Stimulated activated CD8-positive, alpha-beta memory T cell treated with anti-CD3 and anti-CD28 coated beads, Interleukin-15, amount 100 ng/mL, for 48 hours (primary cell): ENCODE measurements at places on chromosomes 12 and 14.

DNA sequence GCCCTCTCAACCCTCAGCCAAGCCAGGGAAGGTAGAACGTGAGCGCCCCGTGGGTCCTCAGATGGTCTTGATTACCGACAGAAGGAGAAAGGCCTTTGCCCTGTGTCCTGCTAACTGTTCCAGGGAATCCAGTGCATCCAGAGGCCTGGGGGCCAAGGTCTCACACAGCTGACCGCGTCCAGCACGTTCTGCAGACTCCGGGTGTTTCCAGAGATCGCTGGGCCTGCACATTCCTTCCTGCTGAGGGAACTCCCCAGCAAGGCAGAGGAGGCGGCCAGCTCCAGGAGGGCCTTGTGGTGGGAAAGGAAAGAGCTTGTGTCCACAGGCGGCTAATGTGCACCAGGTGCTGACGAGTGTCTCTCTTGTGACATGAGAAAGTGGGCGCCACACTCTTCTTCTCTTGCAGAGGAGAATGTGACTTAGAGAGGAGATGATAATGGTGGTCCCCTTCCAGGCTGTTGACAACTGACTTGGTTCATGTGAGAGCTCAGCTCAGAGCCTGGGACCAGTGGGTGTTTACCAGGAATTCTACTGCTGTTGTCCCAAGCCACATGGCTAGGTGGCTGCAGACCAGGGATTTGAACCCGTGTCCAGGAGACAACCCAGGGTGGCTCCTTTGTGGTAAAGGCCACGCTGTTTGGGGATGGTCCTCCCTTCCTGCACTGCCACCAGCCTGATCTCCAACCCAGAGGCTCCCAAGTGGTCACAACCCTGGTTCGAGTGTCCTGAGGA, 46.8 kb upstream of the DLK1 start:
- DNase-seq = no peak

GRCh38 chr14:92325835-92326234, 2.9 kb downstream of the SLC24A4 start:
- no peak for DNase-seq

- DNase-seq = no peak
Observed at GRCh38 chr14:105600939-105601359, 74.6 kb downstream of the TMEM121 start.

DNA sequence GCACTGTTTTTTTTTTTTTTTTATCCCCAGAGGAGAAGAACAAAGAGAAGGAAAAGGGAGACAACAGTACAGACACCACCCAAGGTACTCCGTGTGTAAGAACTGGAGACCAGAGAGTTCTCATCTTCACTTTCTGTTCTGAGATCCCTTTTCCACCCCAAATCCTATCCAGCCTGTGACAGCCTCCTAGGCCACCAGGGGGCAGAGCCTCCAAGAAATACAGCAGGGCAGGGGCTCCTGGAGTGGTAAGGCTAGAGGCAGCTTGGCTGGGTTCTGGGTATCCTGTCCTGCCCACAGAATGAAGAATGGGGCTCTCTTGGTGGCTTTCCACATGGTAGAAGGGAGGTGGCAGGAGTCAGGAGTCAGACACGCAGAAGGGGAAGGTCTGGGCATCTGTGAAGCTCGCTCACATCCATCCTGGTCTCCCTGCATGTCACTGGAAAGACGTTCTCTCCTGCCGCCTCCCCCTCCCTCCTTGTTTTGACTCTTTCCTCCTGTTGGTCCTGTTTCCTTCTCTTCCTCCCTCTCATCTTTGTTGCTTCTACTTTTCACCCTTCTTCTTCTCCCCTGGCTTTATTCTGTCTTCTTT, 12.0 kb downstream of the CLSTN3 start:
- DNase-seq = peak; percentile 31

- no peak for DNase-seq
Observed at GRCh38 chr14:76950055-76951020, 78.2 kb downstream of the IRF2BPL start.

DNA sequence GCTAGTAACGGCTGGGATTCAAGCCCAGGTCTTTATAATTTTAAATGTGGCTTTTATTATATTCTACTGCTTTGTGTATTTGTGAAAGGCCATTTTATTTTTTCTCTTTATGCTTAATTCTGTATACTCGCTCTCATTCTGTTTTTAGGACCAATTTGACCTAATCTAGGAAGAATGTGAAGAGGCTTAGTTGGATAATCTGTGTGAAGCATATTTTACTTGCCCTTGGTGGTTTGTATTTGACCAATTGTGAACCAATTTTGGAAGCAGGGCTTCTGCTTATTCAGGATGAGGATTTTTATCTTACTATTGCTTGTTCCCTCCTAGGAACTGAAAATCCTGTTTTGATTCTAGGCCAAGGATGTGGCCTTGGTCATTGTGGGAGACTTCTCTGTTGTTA, 113.1 kb downstream of the TTC6 start:
- DNase-seq = no peak

- no peak for DNase-seq
Observed at GRCh38 chr14:51044961-51045360, 49.9 kb downstream of the TRIM9 start.

GRCh38 chr14:81247271-81247766, 26.6 kb upstream of the GTF2A1 start:
- DNase-seq = no peak

DNA sequence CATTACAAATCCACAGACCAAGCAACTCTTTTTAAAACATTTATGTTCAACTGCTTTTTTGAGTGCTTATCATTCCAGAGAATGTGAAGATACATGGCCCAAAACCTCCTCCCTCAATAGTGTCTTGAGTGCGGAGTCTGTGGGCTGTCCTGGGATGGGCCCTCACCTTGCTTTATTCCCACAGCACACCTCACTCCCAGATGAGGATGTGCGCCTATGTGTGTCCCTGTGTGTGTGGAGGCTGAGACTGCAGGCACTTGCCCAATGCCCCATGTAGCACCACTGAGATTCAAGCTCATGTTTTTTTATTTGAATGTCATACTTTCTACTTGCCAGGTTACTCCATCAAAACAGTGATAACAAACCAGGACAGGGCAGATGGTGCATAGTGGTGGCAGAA, 291.7 kb downstream of the CACNA1C start:
- no peak for DNase-seq

GRCh38 chr14:29927376-29928116, at the start of gene PRKD1:
Gene PRKD1 (minus strand): TSS chr14:29927847.
- DNase-seq = no peak

GRCh38 chr12:13247596-13247995, 51.1 kb downstream of the EMP1 start:
- no peak for DNase-seq

GRCh38 chr12:46084666-46085631, 94.6 kb upstream of the SCAF11 start:
- no peak for DNase-seq

GRCh38 chr12:59650588-59651228, 54.9 kb downstream of the SLC16A7 start:
- no peak for DNase-seq

- no peak for DNase-seq
Observed at GRCh38 chr12:16154990-16155389, 122.5 kb downstream of the SLC15A5 start.

- DNase-seq = no peak
Observed at GRCh38 chr12:44628180-44628579, 247.9 kb downstream of the NELL2 start.

GRCh38 chr12:57223191-57224165, 6.0 kb upstream of the SHMT2 start:
- no peak for DNase-seq

- DNase-seq = no peak
Observed at GRCh38 chr14:56268673-56269072, 150.5 kb downstream of the PELI2 start.

DNA sequence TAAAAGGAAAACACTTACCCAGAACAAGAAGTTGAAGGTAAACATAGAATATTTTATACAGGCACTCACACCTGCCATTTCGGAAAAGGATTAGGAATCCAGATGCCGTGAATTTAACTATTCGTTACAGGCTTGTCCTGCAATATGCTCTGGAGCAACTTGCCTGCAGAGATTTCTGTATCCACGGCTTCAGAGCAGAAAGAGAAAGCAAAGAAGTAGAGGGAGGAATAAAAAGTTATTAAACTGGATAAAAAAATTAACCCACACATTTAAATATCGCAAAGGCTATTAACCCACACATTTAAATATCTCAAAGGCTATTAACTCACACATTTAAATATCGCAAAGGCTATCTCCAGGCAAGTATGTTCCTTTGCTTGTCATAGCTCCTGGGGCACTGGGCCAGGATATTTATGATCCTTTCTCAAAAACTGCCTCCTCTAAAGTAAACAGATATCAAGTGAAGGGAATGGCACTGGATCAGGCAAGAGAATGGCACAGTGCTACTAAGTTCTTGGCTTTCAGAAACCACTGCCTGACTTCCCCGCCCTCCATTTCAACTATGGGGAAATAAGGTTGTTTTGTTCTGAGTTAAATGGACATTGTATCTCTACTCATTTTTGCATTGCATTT, at the start of gene TSPAN8:
Gene TSPAN8 (minus strand): TSS at position 399 of the 633 bp plus-strand sequence. CDS start 321 bp downstream, at position 78.
- DNase-seq = no peak

DNA sequence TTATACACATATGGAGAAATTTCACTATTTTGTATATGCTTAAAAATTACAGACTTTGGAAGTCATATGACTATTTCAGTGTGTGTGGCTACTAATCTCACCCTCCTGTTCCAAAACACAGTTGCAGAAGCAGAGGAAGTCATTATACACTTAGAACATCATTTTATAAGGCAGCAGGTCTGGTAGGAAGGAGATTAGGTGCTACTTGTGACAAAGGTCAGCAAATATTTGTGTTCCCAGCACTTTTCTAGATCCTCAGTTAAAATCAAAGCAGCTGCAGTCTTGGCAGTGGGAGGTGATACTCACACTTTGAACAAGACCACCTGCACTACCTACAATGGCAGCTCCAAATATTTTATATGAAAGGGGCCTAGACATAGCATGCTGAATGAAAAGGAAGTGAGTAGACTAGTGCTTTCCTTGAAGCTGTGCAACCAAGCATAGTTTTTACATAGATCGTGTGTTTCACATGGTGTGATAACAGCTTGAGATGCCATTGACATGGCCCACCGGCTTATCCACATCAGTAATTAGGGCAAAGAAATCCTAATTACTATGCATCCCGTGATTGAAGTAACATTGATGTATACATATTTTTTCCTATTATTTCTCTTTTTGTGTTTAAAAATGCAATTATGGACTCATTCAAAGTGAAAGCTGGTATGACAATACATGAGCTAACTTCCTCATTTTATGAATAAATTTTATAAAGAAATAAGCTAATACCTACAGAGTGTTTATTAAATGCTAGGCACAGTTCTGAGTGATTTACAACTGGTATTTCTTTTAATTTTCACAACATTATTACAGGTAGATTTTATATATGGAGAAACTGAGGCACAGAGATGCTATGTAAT, 5.3 kb downstream of the GYS2 start:
- no peak for DNase-seq

- peak; percentile 28 for DNase-seq
Observed at GRCh38 chr14:76844223-76844622, 18.0 kb downstream of the LRRC74A start.

DNA sequence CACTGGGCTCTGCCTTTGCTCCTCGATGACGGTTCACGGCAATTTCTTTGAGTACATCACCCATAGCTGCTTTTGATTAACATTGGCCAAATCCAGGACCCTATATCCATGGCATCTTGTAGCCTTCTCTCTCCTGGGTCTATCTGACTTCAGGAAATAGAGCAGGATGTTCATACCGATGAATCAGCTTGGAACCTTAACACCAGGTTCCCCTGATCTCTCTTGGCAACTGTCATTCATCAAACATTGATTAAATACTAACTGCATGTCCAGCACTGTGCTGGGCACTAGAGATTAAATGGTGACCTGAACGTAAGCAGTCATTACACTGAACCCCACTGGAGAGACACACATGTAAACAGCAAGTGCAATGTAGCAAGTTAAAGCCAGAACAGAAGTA, 77.0 kb upstream of the MED13L start:
- DNase-seq = no peak

DNA sequence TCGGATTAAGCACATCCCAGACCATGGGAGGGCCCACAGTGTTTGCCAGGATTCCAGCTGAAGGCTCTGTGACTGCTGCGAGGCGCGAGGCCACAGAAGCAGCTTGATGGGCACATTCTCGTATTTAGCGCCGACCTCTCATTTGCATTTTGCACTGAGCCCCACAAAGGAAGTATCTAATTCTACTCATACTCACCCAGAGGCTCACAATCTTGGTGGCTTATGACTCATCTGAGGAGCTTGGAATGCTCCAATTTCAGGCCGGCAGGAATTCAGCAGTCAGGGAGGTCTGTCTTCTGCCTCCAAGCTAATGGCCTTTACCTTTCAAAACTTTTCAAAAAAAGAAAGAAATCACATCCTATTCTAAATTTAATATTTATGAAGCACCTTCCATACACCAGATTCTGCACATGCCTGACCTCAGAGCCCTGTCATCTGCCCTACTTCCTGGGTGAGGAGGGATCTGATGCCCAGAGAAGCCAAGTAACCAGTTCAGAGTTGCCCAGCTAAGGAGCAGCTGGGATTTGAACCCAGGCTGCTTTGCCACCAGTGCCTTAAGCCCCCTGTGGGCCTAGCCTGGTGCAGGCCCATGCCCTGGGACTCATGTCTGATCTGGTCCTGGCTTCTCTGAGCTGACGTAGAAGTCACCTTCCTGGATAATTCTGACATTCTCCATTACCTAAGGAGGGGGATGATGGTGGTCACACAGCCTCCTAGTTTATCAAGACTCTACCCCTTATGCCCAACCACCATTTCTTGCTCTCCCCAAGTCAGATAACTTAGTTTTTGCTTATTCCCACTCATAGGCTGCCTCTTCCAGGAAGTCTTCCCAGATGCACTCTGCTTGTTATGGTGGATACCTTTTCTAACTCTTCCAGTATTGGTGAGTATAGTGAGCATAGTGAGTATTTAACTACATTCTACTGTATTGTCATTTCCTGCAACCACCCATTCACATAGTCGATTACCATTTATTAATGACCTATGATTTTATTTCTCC, 198.9 kb downstream of the RBM19 start:
- DNase-seq = no peak

DNA sequence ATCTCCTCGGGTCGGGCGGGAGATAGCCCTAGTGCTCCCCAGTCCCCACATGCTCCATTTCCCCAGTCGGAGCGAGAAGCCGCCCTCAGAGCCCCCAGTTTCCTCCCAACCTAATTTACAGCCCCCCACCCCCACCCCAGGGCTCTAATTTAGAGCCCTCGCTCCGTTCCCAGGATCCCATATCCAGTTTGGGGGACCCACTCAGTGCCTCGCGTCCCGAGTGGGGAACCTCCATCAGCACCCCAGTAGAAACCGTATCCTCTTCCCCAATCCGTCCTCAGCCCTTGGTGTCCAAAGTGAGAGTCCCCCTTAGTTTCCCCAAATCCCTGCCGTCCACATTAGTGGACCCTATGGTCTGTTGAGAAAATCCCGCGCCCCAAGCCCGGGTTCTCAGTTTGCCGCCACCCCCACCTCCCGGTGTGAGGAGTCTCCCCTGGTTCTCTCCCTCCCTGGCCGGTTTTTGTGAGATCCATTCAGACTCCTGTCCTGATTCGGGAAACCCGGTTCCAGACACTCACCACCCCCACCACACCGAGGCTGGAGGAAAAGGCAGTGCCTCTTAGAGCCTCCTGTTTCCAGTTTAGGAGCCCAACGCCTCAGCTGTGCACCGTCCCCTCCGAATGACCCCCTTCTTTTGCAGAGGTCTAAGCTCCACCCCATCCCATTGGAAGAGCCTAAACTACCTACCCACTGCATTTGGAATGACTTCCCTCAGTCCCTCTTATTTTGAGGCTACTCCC, 809 bp upstream of the MSI1 start:
- no peak for DNase-seq

- no peak for DNase-seq
Observed at GRCh38 chr14:26056036-26056616, 541.7 kb downstream of the NOVA1 start.
